ENCODE measurements at places on chromosomes 1 and 21.

DNA sequence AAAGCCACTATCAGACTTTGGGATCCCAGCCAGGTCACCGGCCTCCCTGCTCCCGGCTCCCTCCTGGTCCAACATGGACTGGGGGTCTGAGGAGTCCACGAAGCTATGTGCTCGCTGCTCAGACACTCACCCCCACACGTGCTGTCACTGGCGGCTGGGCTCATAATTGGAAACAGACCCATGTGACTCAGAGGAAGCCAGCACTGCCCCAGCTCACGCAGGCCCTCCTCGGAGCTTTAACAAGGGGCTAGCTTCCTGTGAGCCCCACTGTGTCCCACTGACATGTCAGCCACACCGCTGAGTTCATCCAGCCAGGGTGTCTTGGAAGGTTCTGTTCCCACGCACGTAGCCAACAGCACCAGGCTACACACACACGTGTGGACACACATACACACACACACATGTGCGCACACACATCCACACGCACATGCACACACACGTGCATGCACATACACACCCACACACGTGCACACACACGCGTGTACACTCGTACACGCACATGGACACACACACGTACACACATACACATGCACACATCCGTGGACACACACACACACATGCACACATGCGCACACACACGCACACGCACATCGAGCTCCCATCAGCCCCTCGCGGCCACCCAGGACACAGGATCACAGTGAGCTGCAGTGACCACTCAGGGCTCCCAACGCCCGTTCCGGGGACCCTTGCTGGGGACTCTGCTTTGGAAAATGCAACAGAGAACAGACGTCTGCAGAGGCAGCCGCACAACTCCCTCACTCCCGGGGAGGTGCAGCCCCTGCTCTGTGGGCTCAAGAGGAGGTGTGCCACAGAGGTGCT is 18.4 kb upstream of the COL6A2 start:
- no peak for DNase-seq

GRCh38 chr1:174946031-174946430 is 53.7 kb upstream of the CACYBP start:
- DNase-seq = no peak

GRCh38 chr1:74180490-74180889 is 17.5 kb downstream of the LRRIQ3 start:
- DNase-seq = no peak

DNA sequence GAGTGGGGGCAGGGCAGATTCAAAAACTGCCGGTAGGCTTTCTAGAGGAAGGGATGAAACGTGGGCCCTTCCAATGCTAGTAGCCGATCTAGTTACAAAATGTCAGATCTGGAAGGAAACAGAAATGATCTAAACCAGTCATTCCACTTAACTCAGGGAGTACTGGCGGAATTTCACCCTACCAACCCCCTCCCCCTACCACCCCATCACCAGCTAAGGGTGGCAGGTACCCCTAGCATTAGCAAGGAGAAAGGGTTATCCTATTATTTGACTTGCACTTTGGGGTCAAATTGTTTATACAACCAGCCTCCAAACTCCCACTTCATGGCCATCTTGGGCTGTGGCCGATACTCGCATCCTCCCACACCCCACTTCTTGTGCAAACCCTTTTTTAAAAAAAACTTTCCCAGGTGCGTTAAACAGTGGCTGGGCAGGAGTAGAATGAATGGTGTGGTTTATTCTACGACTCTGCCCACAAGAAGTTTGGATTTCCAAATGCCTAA is 644 bp upstream of the MRPL24 start:
- no peak for DNase-seq

- no peak for DNase-seq
Measured at GRCh38 chr1:77395051-77395450, 113.2 kb downstream of the AK5 start.

DNA sequence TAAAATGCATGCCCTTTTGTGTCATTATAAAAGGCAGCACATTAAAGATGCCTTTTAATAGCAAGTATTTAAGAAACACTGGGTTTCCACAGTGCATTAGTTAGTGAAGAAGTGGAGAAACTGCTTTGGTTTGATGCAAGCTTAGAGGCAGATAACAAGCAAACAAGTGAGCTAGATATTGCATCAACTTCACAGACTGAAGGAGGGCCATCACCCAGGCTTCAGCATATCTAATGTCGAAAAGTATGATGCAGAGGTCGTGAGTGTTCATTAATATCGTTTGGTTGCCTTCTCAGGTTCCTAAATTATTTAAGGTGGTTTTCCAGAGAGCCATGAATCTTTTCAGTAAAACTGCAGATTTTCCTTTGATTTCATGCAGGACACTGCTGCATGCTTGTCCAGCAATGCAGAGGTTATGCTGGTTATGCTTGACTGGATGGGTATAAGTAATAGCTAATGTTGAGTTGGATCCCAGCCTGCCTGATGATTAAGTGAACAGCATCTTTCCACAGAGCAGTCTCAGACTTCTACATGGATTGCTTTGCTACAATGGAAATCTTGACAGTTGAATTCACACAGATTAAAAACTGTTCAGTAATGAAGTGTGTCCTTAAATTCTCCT is 69.7 kb upstream of the IPO9 start:
- no peak for DNase-seq

- DNase-seq = no peak
Measured at GRCh38 chr1:27719286-27720251, 6.2 kb upstream of the FAM76A start.
